Brain (organoid and tissue), 16 donors: ENCODE measurements at places on chromosomes 1 and 21.

DNA sequence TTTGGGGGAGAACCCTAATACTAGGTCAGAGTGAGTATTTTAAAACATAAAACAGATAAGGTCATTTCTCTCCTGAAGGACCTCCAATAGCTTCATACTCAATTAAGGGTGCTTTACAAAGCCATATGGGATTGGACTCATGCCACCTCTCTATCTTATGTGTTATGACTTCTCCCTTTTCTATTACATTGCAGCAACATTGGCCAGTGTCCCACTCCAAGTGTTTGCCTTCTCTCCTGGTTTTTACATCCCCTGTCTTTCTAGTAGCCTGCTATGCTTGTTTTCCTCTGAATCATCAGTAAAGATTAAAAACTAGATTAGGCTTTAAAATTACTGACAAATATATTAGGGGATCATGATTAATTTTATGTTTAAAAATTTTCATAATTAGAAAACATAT is 66.6 kb downstream of the SCMH1 start:
- DNase-seq = no peak

DNA sequence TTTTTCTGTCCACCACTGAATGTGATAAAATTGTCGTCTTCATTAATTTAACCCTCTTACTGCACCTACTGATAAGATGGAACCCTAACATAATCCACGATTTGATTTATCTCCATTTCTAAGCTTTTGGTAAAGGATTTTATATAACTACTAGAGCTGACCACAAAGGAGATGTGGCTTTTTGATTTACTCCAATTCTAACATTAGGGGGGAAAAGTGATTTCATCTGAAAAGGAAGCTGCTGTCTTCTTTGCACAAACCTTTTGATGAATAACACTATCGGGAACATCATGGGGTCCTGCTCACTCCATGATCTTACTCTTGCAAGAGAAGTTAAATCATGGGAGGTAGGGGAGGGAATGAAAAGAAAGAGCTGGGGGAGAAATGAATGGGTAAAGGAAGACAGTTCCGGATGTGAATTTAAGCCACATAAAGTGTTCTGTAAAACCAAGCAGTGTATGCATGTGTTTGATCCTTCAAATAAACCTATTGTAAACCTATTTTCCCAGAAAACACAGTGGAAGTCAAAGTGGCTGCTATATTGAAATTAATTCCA is 161.8 kb downstream of the GABPA start:
- DNase-seq = no peak

- DNase-seq = no peak
These were observed 31.8 kb upstream of the CDC14A start for GRCh38 chr1:100320311-100321099.

DNA sequence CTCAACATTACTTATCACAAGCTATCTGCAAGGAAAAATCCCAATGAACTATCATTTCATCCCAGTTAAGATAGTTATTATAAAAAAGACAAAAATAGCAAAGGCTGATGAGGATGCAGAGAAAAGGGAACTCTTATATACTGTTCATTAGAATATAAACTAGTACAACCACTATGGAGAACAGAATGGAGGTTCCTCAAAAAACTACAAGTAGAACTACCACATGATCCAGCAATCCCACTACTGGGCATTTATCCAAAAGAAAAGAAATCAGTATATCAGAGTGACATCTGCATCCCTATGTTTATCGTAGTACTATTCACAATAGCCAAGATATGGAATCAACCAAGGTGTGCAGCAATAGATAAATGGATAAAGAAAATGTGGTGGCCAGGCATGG is 4.9 kb upstream of the C1orf185 start:
- no peak for DNase-seq

DNA sequence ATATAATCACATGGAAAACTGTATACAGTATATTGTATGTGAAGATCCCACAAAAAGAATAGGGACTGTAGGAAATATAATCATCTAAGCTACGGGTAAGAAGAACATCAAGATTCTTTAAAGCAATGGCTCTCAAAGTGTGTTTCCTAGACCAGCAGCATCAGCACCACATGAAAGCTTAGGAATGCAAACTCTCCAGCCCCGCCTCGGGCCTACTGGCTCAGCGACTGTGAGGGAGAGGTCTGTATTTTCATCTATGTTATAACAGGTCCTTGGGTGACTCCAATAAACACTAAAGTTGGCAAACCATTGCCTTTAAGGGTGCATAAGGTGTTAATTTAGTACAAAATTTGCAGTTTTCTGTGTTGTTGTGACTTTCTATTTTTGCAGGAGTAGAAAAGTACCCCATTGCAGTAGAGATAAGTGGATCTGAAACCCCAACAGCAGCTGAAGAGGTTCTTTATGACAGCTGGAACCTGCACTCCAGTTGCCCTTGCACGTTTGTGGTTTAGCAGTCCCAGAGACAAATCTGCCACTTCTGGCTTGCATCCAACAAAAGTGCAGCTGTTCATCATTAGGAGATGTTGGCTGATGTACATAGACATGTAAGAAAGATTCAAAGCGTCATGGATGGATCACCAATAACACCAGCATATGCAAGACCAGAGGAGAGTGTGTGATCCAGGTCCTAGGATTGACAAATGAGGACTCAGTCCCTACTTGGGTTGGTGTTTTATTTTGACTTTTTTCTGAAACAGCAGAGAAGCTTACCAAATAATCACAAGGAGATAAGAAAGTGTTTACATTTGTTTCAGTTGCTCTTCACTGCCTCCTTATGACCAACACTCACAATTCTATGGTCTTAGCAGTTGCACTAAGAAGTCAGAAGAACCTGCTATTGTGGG is 15.9 kb upstream of the IFNAR1 start:
- DNase-seq = peak; percentile 32

DNA sequence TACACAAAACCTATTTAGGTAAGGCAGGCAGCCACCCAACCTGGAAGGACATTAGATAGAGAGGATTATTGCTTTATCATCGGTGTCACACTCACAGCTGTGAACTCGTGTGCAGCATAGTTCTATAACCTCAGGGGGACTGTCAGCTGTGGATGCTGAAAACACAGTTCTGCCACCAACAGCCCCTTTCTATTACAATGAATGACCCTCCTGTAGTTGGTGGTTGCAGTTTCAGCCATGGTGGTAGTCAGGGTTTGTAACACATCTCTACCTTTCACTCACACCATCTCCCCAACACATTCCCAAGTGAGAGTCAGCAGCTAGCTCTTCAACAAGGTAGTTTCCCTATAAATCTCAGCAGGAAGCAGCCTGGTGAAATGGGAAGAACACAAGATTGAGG is 136.8 kb downstream of the ZC3H11B start:
- no peak for DNase-seq

- peak; percentile 85 for DNase-seq
These were observed 6.9 kb upstream of the GPATCH4 start for GRCh38 chr1:156608036-156608674.

- DNase-seq = no peak
These were observed 973.5 kb upstream of the B3GALT2 start for GRCh38 chr1:194159941-194160340.

GRCh38 chr1:57311006-57311405 is 112.9 kb downstream of the DAB1 start:
- DNase-seq = no peak

GRCh38 chr21:14962217-14962616 is 102.6 kb downstream of the NRIP1 start:
- no peak for DNase-seq
